ENCODE measurements at places on chromosomes 16 and 17. TPM values are rescaled to one million over a fixed set of nuclear protein-coding genes. Genes with fewer than 3 reads are reported as not detected.

The DPEP1 gene
- not detected for total RNA-seq

The AHSP gene
- total RNA-seq = not detected

- no peak for DNase-seq
- H3K27me3 ChIP-seq = peaks cover 7% of the 10 kb centered on the region
- no peak overlapping the region for H3K4me3 ChIP-seq
- no peak overlapping the region for H3K27ac ChIP-seq
- no peaks in the 10 kb centered on the region for H3K36me3 ChIP-seq
Measured at GRCh38 chr17:44770166-44770925, 11.6 kb downstream of the ADAM11 start.

The FLII gene
- total RNA-seq = 275 TPM

DNA sequence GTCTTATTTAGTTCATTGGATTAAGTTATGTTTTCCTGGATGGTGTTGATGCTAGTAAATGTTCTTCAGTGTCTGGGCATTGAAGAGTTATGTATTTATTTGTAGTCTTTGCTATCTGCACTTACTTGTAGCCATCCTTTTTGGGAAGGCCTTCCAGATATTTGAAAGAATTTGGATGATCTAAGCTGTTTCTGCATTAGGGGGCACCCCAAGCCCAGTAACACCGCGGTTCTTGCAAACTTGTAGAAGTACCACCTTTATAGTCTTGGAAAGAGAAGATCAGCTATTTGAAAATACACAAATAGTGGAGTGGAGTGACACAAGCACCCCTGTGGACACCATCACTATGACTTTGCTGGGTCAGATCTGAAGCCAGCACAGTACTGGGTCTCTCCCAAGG, 175.9 kb upstream of the KIF2B start:
- H3K36me3 ChIP-seq = no peaks in the 10 kb centered on the region
- no peaks in the 10 kb centered on the region for H3K27me3 ChIP-seq
- H3K4me1 ChIP-seq = no peaks in the 10 kb centered on the region
- DNase-seq = no peak
- no peak overlapping the region for H3K4me3 ChIP-seq

The USP43 gene
- not detected for total RNA-seq

- no peak for DNase-seq
- no peaks in the 10 kb centered on the region for H3K36me3 ChIP-seq
- H3K27ac ChIP-seq = no peak overlapping the region
Measured at GRCh38 chr17:9668517-9668916, 23.2 kb downstream of the USP43 start.

The TMEM204 gene
- 23.7 TPM for total RNA-seq

DNA sequence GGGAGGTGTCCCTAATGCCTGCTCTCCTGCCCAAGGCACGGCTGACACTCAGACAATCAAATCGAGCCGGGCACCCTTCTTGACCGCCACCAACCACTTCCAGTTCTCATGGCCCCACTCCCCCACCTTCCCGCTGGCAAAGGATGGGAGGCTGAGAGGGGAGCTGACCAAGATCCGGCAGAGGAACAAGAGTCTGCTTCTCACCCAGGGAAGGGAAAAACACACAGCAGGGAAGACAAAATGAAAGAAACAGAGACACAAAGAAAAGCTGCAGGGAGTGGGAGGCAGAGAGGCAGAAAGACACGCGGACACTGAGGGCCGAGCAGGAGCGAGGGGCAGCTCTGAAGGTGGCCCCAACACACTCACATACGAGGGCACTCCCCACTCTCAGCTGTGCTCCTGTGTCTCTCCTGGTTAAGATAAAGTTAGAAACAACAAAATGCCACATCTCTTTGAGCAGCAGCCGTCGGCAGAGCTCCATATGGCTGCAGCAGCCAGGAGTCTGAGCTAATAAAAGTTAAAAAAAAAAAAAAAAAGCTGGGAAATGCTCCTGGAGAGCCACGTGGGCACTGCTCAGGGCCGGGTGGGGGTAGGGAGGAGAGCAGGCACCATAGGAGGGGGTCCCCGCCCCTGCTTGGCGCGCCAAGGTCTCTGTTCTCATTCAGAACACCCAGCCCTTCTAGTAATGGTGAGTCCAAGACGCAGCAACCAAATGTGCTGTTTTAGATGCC, 7.4 kb downstream of the LRRC75A start:
- peaks cover 6% of the 10 kb centered on the region for H3K27me3 ChIP-seq
- no peaks in the 10 kb centered on the region for H3K36me3 ChIP-seq
- DNase-seq = no peak
- no peak overlapping the region for H3K27ac ChIP-seq
- no peak overlapping the region for H3K4me3 ChIP-seq

The EFCAB5 gene
- 0.60 TPM for total RNA-seq

- peak overlapping the region; percentile 100 for H3K4me3 ChIP-seq
- peaks cover 2% of the 10 kb centered on the region for H3K27me3 ChIP-seq
- peaks cover 86% of the 10 kb centered on the region for H3K4me1 ChIP-seq
- peak; percentile 59 for DNase-seq
- peak overlapping the region; percentile 98 for H3K27ac ChIP-seq
Measured at GRCh38 chr17:58344791-58345157, 7.2 kb downstream of the SUPT4H1 start.

- H3K27me3 ChIP-seq = no peaks in the 10 kb centered on the region
- H3K4me3 ChIP-seq = no peak overlapping the region
Measured at GRCh38 chr17:69677130-69677529, 262.6 kb downstream of the MAP2K6 start.

DNA sequence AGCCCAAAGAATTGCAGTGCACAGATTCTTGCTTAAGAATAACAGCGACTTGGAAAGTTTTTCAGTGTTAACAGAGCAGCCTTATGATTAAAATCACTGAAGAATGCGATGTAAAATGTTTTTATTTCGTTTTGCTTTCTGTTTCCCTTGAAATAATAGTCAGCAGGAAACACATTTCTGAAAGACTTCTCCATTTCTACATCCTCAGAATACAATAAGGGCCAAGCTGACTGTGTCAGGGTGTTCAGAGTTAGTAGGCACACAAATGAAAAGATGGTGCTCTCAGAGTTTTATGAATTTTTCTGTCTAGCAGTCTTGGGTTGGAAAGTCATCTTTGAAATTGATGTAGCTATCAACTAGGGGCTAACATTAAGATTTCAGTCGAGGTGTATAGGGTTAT, 582.9 kb upstream of the RBFOX1 start:
- H3K4me3 ChIP-seq = no peak overlapping the region
- H3K27me3 ChIP-seq = no peaks in the 10 kb centered on the region
- H3K27ac ChIP-seq = no peak overlapping the region
- no peaks in the 10 kb centered on the region for H3K4me1 ChIP-seq

The KRTAP9-8 gene
- total RNA-seq = not detected

Data from activated T-helper 1 cell treated with anti-CD3 and anti-CD28 coated beads, Interleukin-12 subunit alpha, Interleukin-12 subunit beta, Interleukin-2, Interleukin-4 antibody, amounts not matched to agents 30 ng/mL and 10 ng/mL and 1 ng/mL, durations not matched to agents 14 hours and 24 hours and 36 hours (primary cell).